Activated CD4-positive, alpha-beta T cell treated with anti-CD3 and anti-CD28 coated beads for 4 hours (primary cell): ENCODE measurements at places on chromosomes 2 and 18.

- DNase-seq: no peak
Measured at GRCh38 chr2:96584017-96584416, 47.5 kb downstream of the ARID5A start.

DNA sequence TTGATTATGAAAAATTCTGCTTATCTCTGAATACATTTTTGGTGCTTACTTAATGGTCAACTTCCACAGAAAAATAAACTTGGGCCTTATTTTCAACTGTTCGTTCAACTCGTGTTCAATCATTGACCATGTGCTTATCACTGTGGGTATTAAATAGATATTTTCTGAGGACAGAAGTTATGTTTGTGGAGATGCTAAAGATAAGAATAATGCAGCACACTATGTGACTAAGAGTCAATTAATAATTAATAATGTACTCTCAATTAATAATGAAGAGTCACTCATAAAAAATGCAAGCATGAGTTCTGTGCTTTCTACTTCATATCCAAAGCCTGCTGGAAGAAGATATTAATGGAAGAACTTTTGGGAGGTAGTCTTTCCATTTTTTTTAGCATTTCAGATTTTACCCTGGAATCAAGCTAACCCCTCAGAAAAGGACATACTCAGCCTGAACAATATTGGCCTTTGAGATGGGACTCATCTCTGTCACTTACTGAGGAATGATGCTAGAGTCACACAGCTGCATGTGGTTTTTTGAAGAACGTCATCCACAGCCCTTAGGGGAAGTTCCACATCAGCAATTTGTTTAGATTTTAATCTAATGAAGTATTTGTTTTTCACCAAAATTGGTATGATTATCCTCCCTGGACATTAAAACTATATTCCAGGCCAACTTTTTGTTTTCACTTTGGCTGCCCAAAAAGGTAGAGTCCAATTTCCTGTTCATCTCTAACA is 191.9 kb upstream of the CRIM1 start:
- no peak for DNase-seq

DNA sequence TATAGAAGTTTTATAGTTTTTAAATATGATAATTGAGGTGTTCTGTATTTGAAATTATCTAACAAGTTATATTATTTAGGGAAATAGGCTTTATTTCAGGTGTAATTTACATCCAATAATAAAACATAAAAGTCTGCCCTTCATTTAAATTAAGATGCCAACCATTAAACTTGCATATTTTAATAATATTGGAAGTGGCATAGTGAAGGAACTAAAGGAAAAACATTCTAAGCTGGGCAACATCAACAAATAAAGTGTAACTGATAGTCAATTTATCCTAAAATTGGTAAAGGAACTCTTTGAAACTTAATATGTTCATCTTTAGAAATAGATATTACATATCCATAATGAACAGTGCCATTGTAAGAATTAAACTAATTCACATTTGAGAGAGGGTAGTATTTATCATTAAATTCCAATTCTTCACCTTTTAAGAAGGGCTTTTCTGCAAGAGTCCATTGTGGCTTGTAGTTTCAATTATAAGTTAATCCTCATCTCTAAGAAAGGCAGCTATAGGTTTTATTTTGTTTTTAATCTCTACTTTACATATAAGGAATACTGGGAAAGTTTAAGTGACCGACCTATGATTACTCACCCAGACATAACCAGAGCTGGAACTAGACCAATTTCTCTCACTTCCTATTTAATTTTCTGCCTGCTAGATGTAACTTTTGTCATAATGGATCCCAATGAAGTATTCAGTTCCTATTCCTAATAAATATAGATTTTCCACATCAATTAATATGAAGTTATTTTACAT is 401.6 kb downstream of the XIRP2 start:
- DNase-seq: no peak

DNA sequence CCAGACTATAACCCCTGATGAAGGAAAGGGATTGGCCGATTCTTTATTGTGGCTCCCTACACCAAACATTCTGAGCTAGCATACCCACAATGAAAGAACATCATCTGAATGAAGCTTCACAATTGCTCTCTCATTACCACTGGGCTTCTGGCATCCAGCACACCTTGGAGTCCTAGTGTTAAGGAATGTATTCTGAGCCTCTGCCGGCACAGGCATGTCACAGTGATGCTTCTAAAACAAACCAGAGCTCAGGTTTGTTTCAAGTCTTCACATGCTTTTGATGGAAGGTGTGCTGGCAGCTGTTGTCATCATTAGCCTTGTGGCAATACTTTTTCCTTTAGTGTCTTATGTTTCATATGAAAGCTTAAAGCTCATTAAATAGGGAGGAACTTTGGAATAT is 76.3 kb upstream of the RBBP8 start:
- DNase-seq: no peak

- no peak for DNase-seq
Measured at GRCh38 chr2:174392706-174393105, 2.8 kb upstream of the SCRN3 start.

GRCh38 chr2:229732897-229733296 is 18.5 kb upstream of the DNER start:
- DNase-seq: no peak

DNA sequence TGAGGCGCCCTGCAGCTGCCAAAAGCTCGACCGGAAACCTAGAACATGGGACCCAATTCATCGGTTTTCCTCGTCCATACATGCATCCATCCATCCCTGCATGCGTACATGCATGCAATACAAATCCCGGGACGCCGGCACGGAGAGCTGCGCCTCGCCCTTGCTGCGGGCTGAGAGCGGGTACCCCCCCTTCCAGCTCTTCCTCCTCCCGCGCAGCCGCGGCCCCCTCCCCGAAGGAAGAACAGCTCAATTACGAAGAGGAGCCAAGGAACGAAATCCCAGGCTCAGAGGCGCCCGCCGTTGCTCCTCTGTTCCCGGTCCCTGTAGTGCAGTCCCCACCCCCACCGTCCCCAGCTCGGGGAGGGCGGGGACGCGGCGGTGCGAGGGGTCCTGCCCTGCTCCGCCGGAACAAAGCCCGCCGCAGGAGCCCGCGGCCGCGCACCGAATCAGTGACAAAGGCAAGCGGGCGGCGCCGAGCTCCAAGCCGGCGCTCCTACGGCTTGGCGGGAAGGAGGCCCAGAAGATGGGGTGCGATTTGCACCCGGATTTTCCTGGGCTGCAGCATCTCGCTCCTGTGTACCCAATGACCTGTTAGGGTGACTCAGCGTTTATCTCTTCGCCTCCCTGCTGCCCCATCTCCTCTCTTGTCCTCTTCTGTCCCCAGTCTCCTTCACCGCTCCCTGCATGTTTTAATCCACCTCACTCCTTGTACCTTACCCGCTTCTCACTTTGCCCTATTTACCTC is 8.9 kb upstream of the POU3F3 start:
- DNase-seq: no peak

DNA sequence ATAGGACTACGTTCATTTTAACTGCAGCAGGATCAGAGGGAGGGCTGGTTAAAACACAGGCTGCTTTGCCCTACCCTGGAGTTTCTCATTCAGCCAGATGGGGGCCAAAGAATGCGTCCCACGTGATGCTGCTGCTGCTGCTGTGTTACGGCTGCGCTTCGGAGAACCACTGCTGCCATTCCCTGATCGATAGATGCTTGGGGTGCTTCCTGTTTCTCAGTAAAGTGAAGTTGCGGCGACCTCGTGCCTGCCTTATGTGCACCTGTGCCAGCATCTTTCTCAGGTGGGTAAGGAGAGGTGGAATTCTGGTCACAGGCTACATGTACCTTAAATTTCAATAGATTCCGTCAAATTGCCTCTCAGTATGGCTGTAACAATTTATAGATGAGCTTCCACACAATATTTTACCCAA is 24.7 kb upstream of the TOGARAM2 start:
- DNase-seq: peak; percentile 47

- DNase-seq: no peak
Measured at GRCh38 chr2:85745619-85746018, 8.2 kb upstream of the ATOH8 start.

DNA sequence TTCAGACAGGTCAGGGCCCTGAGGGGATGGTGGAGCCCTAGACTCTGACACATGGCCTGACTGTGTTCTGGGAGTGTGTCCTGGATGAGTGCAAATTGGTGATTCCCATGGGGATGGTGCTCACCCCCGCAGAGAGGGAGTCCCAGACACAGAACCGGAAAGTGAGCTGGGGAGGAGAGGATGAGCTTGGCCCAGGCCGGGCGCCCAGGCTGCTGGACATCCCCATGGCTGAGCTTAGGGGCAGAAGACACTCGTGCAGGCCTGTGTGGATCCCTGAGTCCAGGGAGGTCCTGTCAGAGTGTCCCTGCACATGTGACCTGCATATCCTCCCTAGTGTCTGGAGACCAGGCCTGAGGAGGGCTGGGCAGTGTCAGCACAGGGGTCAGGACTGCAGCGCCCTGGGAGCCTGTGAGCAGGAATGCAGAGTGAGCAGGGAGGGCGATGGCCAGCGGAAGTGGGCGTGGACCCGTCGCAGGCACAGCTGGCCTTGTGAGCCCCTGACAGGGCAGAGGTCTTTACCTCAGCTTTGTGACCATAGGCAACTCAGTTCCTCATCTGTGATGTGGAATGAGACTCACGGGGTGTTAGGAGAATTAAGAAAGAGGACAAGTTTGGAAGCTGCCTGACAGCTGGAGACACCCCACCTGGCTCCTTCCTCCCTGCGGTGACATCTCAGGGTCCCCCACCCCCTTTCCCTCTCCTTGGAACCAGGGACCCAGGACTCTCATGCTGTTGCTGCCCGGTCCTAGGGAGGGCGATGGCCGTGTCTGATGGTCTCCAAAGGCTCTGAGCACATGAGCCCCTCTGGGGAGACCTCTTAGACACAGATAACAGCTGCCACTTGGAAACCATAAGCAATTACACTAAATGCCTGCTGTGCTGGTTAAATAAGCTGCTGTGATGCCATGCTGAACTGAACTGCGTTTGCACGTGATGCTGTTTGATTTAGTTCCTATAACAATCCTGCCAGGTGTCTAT is 62.6 kb upstream of the HS6ST1 start:
- DNase-seq: no peak

DNA sequence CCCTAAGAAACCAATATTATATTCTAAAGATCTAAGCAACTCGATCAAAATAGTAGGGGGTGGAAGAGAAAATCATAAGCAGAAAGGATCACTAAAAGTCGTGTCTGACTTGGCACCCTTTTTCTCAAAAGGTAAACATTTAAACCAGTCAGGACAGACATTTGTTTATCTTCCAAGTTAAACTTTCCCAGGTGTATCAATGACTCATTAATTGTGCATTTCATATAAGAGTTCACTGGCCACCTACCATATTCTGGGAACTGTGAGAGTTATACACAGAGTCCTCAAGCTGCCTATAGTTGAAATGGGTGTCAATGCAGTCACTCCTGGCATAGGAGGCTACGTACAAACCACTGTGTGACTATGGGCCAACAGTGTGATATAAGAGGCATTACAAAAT is 4.8 kb upstream of the ACVR1 start:
- DNase-seq: no peak

GRCh38 chr2:181764095-181764963 is 84.0 kb upstream of the NEUROD1 start:
- no peak for DNase-seq

DNA sequence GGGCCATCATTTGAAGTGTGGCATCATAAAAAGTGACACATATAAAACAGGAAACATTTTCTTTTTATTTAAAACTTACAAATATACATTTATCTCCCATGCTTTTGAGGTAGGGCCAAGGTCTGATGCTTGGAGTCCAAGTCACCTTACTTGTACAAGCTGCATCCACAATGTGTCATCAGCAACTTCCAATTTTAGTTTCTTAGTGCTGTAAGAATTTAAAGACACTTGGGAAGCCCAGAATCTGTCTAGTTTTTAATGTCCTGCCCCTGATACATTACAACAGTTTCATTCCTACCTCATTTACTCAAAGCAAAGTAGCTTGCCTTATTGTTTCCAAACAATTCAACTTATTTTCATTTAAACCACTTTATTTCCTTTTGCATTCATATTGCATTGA is 297.7 kb downstream of the MTX2 start:
- no peak for DNase-seq

GRCh38 chr2:46494596-46494995 is 15.2 kb downstream of the TMEM247 start:
- DNase-seq: no peak

GRCh38 chr18:44954257-44954656 is 273.6 kb downstream of the SETBP1 start:
- DNase-seq: no peak

GRCh38 chr2:153311432-153311831 is 167.1 kb downstream of the RPRM start:
- no peak for DNase-seq

GRCh38 chr2:10242451-10242850 is 60.3 kb upstream of the HPCAL1 start:
- no peak for DNase-seq

DNA sequence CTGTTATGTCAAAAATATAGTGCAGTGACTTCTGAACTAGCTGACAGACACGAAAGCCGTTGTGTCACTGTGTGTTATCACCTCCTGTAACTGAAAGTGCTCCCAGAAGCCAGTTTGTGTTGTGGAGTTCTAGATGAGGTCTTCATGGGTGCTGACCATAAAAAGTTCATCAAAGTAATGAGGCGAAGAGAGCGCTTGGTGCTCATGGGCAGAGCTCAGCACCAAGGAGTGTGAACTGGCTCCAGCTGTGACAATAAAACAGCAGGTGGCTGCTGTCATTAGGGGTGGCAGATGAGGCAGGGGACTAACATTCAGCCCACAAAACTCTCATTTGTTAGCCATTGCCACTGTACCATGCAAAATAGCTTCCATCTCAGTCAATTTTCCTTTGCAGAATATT is 151.1 kb downstream of the ZNF407 start:
- DNase-seq: no peak

DNA sequence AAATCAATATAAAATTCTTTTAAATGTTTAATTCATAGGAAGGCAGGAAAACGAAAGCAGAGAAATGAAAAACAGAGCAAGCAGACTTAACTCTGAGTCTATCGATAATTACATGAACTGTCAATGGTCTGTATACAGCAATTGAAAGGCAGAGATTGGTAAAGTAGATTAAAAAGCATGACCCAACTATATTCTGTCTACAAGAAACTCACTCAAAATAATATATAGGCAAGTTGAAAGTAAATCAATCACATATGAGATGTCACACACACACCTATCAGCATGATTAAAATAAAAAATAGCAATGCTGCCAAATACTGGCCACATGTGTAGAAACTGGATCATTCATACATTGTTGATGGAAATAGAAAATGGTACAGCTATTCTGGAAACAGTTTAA is 136.4 kb upstream of the CYP1B1 start:
- no peak for DNase-seq

GRCh38 chr2:43312755-43313641 is 86.6 kb upstream of the ZFP36L2 start:
- no peak for DNase-seq

DNA sequence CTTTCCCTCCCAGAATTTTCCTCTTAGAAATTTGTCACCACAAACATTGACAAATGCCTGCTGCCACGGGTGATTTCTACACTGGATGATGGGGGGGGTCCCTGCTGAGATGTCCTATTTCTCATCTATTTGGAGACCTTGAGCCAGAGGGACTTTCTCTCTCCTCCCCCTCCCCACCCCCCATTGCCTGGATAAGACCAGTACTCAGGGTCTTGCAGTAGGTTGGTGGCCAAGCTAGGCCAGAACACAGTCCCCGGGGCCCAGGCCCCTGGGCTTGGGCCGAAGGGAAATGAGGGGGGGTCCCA is 560 bp upstream of the DUSP2 start:
- no peak for DNase-seq
